ENCODE measurements at places on chromosomes 2 and 18. TPM values are rescaled to one million over a fixed set of nuclear protein-coding genes. Genes with fewer than 3 reads are reported as not detected.

The SLC38A11 gene
- total RNA-seq, result not detected

The NYAP2 gene
- 0.02 TPM for total RNA-seq

The ITGA4 gene
- total RNA-seq, result 3.0 TPM

The PTPRN gene
- total RNA-seq, result 2.2 TPM

The DYSF gene
- 1.2 TPM for total RNA-seq

The PPM1B gene
- total RNA-seq, result 31.7 TPM

Measured in A549 treated with DMSO at 1 μM for 4 hours (cell line).